Stimulated activated CD8-positive, alpha-beta memory T cell treated with anti-CD3 and anti-CD28 coated beads, Interleukin-7, amount 100 ng/mL, for 1 hour (primary cell): ENCODE measurements at places on chromosomes 7 and 10.

DNA sequence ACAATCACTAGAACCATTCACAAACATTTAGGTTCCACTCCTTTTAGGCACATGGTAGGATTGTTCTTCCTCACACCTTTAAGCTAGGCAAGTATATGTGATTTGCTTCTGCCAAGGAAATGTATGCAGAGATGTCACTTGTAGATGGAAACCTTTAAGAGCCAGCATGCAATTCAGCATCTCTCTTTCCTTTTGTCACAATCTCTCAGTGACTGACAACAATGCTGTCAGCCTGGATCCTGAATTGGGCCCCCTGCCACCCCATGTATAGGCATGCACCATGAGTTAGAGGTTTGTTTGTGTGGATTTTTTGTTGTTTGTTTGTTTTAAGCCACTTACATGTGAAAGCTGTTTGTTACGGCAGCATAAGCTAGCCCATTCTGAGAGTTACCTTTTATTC is 169.6 kb upstream of the PDE1C start:
- DNase-seq: no peak

DNA sequence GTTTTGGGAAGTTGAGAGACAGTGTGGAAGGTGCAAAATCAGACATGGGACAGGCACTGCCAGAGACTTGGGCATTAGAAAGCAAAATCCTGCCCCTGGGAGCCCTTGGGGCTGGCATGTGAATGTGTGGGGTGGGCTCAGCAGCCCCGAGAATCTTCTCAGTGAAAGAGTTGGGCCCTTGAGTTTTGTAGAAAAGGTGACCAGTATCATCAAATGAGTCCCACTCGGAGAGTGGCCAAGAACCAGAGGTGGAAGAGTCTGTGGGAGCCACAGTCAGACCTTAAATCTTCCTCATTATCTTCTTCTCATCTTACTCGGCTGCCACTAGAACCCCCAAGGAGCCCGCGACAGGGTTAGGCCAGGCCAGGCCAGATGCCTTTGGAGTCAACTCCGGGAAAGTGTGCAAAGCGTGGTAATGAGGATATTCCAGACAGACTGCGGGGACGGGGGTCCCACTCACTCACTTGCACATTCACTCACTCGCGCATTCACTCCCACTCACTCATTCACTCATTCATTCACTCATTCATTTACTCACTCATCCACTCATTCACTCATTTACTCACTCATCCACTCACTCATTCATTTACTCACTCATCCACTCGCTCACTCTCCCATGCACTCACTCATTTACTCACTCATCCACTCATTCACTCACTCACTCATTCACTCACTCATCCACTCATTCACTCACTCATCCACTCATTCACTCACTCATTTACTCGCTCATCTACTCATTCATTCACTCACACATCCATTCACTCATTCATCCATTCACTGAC is 74.9 kb downstream of the CARD11 start:
- DNase-seq: no peak

DNA sequence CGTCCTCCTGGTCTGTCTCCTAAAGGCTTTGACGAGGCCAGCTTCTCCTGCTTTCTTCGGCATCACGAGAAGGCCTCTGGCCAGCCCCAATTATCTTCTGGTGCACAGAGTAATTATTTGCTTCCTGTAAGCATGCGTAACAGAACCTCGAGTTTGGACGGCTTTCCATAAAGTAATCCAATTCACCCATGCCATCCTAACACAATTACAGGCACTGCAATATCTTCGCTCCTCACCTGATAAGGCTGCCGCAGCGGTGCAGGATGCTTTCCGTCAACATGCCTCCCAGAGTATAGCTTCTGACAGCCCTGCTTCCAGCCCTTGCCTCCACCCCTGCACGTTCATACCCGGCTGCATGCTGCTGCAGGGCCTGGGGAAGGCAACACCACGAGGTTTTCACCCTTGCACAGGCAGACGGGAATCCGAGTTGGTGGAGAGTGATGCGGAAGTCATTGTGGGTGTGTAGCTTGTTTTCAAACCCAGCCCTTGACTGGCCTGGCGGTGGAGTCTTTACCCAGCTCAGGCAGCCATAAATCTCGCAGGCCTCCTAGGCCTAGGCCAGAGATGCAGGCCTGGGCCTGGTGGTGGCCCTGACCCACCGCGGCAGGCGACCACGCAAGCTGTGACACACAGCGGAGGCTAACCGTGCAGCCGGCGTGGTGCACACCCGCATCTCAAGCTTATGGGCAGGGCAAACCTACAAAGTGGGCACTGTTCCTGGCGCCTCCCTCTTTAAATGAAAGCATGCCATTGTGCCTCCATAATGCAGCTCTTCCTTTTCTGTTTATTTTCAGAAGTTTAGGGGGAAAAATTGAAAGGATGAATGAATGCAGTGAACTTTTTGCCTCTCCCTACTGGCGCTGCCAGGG is 12.7 kb downstream of the EBF3 start:
- DNase-seq: no peak

DNA sequence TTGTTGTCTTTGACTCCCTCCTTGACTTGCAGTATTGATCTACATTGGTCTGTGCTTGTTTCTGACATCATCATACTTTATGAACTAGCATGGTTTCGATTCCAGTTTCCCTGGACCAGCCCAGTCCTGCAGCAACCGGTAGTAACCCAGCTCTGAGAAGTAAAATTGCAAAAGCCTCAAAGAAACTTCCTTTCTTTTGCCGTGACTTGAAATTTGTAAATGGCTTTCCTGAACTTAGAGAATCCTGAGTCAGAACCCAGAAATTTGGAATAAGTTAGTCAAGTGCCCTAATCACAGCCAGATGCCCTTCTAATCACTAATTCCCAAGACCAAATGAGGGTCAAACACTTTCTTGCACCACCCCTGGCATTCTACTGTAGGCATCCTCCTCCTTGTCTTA is 15.0 kb downstream of the TAS2R60 start:
- no peak for DNase-seq

DNA sequence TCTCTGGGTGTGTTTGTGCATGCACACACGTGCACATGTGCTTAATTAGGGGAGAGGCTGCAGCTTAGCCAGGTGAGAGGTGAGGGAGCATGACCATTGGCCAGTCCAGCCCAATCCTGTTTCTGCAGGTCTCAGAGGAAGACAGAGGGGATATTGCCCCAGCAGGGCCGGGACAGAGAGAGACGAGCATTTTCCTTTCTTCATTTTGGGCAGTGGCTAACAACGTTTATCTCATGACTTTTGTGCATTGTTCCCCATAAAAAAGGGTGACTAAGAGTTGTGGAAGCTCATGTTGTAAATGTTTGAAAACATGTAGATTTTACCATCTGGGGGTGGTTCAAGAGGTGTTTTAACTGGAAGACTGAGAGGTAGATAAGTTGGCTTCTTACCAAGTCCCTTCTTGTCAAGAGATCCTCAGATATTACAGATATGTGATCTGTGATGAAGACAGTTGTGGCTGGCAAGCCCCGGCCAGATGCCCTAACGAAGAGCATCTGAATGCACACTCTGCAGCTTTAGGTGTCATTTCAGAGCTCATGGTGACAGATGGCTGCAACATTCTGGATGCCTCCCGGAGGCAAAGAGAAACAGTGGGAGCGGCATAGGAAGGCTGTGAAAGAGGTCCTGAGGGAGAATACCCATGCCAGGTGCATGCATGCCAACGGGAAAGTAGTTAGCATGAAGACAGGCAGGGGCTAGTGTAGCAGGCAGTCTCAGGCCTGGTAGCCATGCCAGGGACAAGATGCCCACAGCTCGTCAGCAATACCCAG is 16.7 kb upstream of the DMBT1 start:
- no peak for DNase-seq

DNA sequence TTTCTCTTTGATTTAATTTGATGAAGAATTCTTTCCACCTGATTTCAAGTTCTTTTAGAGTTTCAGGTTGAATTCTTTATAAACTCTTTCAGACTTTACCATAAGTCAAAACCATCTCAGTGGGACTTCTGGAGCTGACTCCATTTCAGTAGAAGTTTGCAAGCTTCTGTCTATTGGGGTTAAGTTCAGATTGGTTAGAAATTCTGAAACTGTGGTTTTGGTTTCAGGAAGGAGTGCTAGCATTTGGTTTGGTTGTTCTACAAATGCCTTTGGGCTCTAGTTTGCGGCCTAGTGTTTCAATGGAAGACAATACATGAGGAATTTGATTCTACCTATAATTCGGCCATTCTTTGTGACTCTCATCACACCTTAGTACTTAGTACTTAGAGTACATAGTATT is 176.8 kb upstream of the RHOBTB1 start:
- no peak for DNase-seq

- no peak for DNase-seq
Measured at GRCh38 chr7:4751398-4751947, 23.9 kb upstream of the AP5Z1 start.

- no peak for DNase-seq
Measured at GRCh38 chr7:77553123-77553522, 16.0 kb downstream of the PTPN12 start.

- no peak for DNase-seq
Measured at GRCh38 chr10:80539421-80540031, 1.8 kb downstream of the SH2D4B start.

DNA sequence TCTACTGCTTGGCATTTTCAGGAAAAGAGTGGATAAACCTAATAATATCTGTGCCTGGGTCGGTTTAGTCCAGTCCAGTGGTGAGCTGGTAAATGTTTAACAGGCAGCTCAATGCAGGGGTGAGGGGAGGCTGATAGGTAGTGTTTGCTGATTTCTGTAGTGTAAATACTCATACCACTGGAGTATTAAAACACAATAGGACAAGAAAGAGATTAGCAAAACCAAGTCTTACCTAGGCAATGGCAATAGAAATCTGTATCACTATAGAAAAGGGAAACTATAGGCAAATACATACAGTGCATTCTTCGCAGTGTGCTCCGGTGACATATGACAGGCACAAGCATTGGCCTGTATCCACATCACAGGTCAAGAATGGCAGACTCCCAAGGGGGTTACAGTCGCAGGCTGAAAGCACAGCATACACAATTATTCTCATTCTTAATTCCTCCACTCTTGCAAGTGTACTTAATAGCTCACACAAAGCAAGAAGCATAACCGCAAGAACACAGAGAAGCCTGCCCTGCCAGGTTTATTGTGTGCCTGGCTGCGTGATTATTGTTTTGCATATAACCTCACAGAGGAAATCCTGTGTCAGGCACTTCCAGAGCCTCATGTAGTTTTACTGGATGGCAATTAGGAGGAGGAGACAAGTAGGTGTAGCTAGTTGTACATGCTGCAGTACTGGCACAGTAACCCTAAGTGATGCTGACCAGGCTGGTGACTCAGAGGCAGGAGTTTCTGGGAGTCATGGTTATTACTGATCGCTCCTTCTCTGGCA is 35.0 kb downstream of the LAMB4 start:
- DNase-seq: no peak

- DNase-seq: no peak
Measured at GRCh38 chr10:132551808-132552130, 14.2 kb downstream of the INPP5A start.

GRCh38 chr10:102641402-102641801 is 2.9 kb upstream of the TRIM8 start:
- no peak for DNase-seq

- DNase-seq: no peak
Measured at GRCh38 chr7:50782375-50783208, at the start of gene GRB10. GRB10 (minus strand) TSS chr7:50782896; CDS start chr7:50732322, 50,574 bp downstream.

DNA sequence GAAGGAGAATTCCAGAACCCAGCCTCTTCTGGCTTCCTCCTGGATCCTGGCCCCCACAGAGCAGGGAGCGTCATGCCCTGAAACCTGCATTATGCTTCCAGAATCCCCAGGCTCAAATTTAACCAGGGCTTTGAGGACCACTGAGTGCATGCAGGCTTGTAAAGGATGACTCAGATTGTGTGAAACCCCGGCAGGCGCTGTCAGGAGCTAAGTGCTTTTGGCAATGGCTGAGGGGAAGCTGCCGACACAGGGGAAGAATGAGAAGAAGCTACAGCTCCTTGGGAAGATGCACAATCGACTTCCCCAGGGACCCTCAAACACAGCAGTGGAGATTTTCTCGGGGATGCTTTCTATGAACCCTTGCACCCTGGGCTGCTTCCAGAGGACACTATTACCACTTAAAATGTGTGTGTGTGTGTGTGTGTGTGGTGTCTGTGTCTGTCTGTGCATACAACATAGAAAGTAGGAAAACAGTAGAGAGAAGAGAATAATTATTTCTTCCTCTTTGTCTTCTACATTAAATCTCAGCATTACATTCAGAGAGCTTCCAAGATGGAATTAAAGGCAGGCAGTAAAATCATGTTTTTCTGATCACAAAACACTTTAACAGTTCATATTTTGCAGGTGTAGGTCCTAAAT is 183.5 kb upstream of the INHBA start:
- DNase-seq: no peak

GRCh38 chr10:49615721-49616120 is 1.9 kb downstream of the CHAT start:
- no peak for DNase-seq

GRCh38 chr10:110260746-110261477 is 43.8 kb downstream of the SMNDC1 start:
- DNase-seq: no peak

DNA sequence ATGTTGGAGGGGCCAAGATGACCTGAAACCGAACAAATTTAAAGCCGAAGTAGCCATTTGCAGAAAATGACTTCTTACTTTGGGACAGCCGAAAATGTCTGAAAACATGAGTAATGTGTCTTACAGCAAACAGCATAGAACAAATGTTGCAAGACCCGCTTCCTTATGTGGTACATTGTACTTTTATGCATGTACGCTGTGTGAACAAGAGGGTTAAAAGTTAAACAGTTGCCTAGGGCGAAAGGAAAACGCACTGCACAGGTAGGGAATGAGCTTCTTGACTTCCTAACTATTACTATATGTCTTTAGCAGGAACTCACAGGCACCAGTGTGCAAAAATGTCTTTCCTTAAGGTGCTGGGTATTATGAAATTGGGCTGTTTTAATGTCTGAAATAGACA is 303.5 kb upstream of the MGMT start:
- DNase-seq: no peak

- DNase-seq: no peak
Measured at GRCh38 chr10:84329986-84330651, 1.7 kb downstream of the CCSER2 start.

DNA sequence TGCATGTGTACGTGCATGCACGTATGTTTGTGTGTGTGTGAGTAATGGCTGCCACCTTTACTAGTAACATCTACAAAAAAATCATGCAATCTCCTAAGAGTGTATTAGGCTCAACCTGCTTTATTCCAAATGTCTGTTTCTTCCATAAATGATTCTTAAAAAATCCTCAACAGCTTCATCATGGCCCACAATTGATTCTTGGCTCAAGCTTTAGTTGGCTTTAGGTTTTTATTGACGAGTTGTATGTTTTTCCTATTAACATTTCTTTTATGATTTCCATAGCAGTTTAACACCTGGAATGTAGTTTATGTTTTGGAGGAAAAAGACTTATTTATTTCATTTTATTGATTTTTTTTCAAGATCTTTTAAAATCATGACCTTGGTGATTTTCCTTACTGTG is 121.9 kb upstream of the RAB18 start:
- DNase-seq: no peak

GRCh38 chr10:97459111-97459510 is 13.1 kb downstream of the ZDHHC16 start:
- no peak for DNase-seq

- no peak for DNase-seq
Measured at GRCh38 chr10:29041616-29042015, 247.3 kb upstream of the LYZL1 start.

GRCh38 chr10:122699796-122700455 is at the start of gene C10orf120:
C10orf120 (minus strand) TSS chr10:122699846; CDS start chr10:122699790, 56 bp downstream.
- no peak for DNase-seq

GRCh38 chr10:24561453-24561852 is 162.2 kb downstream of the ARHGAP21 start:
- no peak for DNase-seq

- no peak for DNase-seq
Measured at GRCh38 chr10:79223091-79224048, 123.9 kb upstream of the PPIF start.

- DNase-seq: no peak
Measured at GRCh38 chr10:88062385-88062784, 199.0 kb downstream of the PTEN start.
